ENCODE measurements at places on chromosomes 3 and 15.

DNA sequence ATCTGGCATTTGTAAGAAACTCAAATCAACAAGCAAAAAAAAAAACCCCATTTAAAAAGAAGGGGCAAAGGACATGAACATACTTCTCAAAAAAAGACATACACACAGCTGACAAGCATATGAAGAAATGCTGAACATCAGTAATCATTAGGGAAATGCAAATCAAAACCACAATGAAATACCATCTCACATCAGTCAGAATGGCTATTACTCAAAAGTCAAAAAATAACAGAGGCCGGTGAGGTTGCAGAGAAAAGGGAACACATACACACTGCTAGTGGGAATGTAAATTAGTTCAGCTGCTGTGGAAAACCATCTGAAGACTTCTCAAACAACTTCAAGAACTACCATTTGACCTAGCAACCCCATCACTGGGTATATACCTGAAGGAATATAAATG is 199.4 kb upstream of the THBS1 start:
- H3K4me3 ChIP-seq: no peak overlapping the region
- no peaks in the 10 kb centered on the region for H3K27me3 ChIP-seq
- no peak for DNase-seq
- no peaks in the 10 kb centered on the region for H3K36me3 ChIP-seq
- no peak overlapping the region for H3K27ac ChIP-seq

GRCh38 chr3:34216711-34217335 is 418.4 kb downstream of the PDCD6IP start:
- 0 out of 2 replicates have a peak, but pooled peaks cover 13% of the 10 kb centered on the region for H3K27me3 ChIP-seq
- no peaks in the 10 kb centered on the region for H3K36me3 ChIP-seq
- no peak overlapping the region for H3K4me3 ChIP-seq

- H3K4me1 ChIP-seq: peaks cover 20% of the 10 kb centered on the region
- no peaks in the 10 kb centered on the region for H3K27me3 ChIP-seq
- no peaks in the 10 kb centered on the region for H3K36me3 ChIP-seq
- no peak for DNase-seq
Observed at GRCh38 chr3:12946649-12947316, 105.4 kb upstream of the RPL32 start.

GRCh38 chr3:76565496-76566210 is 474.2 kb upstream of the ROBO2 start:
- H3K36me3 ChIP-seq: no peaks in the 10 kb centered on the region
- no peaks in the 10 kb centered on the region for H3K27me3 ChIP-seq
- H3K4me1 ChIP-seq: no peaks in the 10 kb centered on the region

GRCh38 chr3:122481390-122481789 is 33.3 kb downstream of the KPNA1 start:
- no peak overlapping the region for H3K4me3 ChIP-seq
- no peak for DNase-seq
- no peak overlapping the region for H3K27ac ChIP-seq

DNA sequence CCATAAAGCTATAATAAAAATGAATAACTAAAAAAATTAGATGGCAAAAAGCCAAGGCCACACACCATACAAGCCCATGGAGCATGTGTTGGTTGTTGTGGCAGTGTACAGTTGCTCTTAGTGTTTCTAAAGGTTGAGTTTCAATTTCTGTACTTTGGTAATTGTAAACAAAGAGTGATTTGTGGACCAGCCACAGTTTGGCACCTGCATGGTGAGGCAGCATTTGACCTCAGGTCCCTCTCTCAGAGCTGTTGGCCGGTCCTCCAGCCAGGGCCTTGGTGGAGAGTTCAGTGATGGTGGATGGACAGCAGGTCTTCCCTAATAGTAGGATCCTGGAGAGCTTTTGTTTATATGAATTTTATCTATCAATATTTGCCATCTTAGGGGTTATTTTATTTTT is 5.6 kb downstream of the ACAD9 start:
- peaks cover 15% of the 10 kb centered on the region for H3K36me3 ChIP-seq
- H3K27ac ChIP-seq: no peak overlapping the region
- no peak overlapping the region for H3K4me3 ChIP-seq
- peaks cover 5% of the 10 kb centered on the region for H3K4me1 ChIP-seq

GRCh38 chr3:76442374-76442915 is 597.5 kb upstream of the ROBO2 start:
- no peak for DNase-seq
- no peaks in the 10 kb centered on the region for H3K4me1 ChIP-seq
- H3K27ac ChIP-seq: no peak overlapping the region

GRCh38 chr15:46270481-46271147 is 635.8 kb downstream of the SQOR start:
- no peak for DNase-seq
- H3K4me3 ChIP-seq: no peak overlapping the region
- H3K36me3 ChIP-seq: no peaks in the 10 kb centered on the region

DNA sequence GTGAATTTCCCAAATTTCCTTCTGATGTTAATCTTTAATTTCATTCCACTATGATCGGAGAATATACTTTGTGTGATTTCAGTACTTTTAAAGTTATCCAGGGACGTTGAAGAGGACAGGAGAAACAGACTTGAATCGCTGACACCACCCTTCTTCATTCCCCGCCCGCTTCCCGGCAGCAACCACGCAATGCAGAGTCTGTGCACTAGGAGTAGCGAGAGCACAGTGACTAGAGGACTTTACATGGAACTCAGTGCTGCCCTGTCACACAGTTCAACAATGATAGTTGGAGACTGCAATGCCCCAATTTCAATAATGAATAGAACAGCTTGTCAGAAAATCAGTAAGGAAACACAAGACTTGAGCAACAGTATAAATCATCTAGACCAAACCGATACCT is 73.9 kb downstream of the RNF13 start:
- H3K4me1 ChIP-seq: no peaks in the 10 kb centered on the region
- no peaks in the 10 kb centered on the region for H3K36me3 ChIP-seq
- H3K4me3 ChIP-seq: no peak overlapping the region

DNA sequence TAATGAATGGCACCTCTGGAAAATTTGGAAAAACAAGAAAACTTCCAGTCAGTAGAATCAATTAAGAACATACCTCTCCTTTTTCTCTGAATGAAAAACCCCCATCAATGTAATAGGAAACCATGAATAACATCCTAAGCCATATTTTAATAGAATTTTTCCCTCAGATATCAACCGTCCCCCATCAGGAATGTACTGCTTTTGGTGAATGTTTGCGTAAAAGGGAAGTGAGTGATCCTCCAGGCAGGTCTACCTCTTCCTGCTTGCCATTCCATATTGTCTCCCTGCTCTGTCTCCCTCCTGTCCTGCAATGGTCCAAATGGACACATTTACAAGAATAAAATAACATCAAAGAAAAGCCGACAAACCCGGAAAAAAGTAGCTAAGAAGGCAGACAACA is 30.8 kb downstream of the LAMP3 start:
- H3K4me1 ChIP-seq: no peaks in the 10 kb centered on the region
- DNase-seq: no peak
- no peak overlapping the region for H3K27ac ChIP-seq
- no peak overlapping the region for H3K4me3 ChIP-seq
- H3K36me3 ChIP-seq: no peaks in the 10 kb centered on the region

DNA sequence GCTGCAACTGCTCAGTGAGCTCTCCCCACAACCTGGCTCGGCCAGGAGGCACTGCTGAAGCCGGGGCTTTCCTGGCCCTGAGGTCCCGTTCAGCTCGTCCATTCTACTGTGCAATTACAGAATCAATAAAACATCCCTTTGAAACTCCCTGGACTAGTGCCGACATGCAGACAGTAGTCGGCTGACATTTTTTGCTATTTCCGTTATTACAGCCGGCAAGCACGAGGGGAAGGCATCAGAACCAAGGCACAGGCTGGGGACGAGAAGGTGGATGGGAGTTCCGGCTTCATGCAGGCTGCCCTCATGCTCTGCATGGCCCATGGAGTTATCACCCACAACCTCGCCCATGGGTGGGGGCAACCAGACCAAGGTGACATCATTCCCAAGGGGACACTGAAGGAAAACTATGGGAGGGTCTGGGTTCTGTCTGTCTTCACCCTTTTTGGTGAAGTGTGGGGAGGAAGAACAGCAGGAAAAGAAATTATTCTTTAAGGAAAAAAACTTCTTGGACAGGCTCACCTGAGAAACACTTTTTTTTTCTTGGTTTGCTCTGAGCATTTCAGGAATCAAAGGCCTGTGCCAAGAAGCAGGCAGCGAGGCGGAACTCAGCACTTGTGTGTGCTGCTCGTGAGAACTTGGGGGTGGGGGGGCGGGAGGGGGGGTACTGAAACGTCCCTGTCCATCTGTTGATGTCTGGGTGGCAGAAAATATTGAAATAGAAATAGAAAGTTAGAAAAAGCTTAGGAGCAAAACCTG is 154.5 kb downstream of the FOXP1 start:
- DNase-seq: no peak

GRCh38 chr3:187368251-187369088 is at the start of gene RTP4:
Gene RTP4 (plus strand): TSS chr3:187368385. CDS start chr3:187368442, 57 bp downstream.
- 0 out of 2 replicates have a peak, but pooled peaks cover 10% of the 10 kb centered on the region for H3K27me3 ChIP-seq
- no peaks in the 10 kb centered on the region for H3K4me1 ChIP-seq
- no peak within 1 kb of the TSS for H3K4me3 ChIP-seq
- H3K36me3 ChIP-seq: no peaks in the 10 kb centered on the region
- H3K27ac ChIP-seq: no peak within 1 kb of the TSS
- DNase-seq: no peak

DNA sequence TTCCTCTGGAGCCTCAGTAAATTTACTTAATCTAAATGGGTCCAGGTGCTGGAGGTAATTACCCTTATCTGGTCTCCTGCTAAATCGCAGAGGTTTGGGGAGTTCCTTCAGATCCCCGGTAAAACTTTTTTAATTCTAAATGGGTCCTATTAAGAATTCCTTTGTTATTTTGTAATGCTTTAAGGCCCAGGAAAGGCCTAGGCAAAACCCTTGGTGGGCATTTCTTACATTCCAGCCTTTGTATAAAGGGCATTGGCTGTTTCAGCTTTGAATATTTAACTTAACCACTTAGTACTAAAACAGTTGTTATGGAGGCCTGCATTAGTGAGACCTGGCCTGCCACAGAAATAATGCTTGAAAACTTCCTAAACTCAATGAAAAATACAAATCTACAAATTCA is 14.9 kb upstream of the ZNF662 start:
- no peaks in the 10 kb centered on the region for H3K4me1 ChIP-seq
- no peaks in the 10 kb centered on the region for H3K36me3 ChIP-seq
- H3K4me3 ChIP-seq: no peak overlapping the region
- no peak overlapping the region for H3K27ac ChIP-seq
- no peak for DNase-seq
- no peaks in the 10 kb centered on the region for H3K27me3 ChIP-seq

- no peaks in the 10 kb centered on the region for H3K4me1 ChIP-seq
- DNase-seq: no peak
- no peaks in the 10 kb centered on the region for H3K36me3 ChIP-seq
- no peaks in the 10 kb centered on the region for H3K27me3 ChIP-seq
- no peak overlapping the region for H3K4me3 ChIP-seq
Observed at GRCh38 chr15:25242166-25242879, 196.5 kb downstream of the UBE3A start.

DNA sequence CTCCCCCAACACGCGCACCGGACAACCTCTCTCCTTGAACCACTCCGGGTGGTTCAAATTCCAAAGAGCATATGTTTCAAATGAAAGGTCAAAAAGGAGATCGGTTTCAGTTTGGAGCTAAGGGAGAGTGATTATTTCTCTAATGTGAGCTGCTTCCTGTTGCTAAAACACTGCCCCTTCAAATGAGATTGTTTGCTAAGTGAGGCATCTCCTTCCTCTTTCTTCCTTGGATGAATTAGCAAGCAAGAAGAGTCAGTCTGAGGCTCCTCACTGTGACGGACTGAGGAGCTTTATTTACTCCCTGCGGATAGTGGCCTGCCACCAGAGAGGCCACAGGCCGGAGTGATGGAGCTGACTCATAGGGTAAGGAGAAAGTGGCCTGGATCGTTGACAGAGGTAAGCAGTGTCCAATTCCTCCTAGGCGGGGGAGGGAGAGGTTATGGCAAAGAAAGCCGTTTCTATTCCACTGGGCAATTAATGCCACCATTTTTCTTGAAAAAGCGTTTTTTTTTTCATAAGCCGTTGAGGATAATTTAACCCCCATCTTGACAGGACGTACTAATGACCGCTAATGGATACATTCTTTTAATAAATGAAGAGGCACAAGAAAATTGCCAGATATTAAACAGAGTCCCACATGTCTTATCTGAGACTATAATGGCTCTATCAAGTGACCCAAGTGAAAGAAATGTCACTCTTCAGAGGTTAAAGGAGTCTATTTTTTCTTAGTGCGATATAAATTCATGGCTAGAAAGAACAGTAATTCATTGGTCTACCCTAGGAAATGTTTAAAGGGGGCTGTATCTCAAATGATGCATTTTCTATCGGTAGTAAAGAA is 167.0 kb upstream of the ANKRD28 start:
- H3K27me3 ChIP-seq: no peaks in the 10 kb centered on the region
- no peaks in the 10 kb centered on the region for H3K4me1 ChIP-seq
- H3K36me3 ChIP-seq: no peaks in the 10 kb centered on the region
- H3K27ac ChIP-seq: no peak overlapping the region
